HepG2 (cell line): ENCODE measurements at places on chromosomes 7 and 10.

DNA sequence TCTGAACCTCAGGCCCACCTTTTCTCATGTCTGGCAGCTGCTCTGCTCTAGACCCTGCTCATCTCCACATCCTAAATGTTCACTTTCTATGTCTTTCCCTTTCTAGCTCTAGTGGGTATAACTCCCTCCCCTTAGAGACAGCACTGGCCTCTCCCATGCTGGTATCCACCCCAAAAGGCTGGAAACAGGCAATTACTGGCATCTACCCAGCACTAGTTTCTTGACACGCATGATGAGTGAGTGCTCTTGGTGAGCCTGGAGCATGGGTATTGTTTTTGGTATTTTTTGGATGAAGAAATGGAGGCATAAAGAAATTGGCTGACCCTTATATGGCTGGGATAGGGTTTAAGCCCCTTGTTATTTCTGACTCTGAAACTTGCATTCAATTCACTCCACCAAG is 156.0 kb downstream of the EGFR start:
- DNase-seq: no peak
- H3K27me3 ChIP-seq: no peaks in the 10 kb centered on the region
- H3K4me3 ChIP-seq: no peak overlapping the region
- H3K36me3 ChIP-seq: peaks cover 5% of the 10 kb centered on the region; the same call in 2 of the 3 replicates
- H3K4me1 ChIP-seq: peaks cover 41% of the 10 kb centered on the region

GRCh38 chr10:72292223-72292691 is 18.5 kb downstream of the DDIT4 start:
- no peak overlapping the region for H3K27ac ChIP-seq
- no peak for DNase-seq
- H3K4me3 ChIP-seq: no peak overlapping the region
- peaks cover 18% of the 10 kb centered on the region for H3K4me1 ChIP-seq
- no peaks in the 10 kb centered on the region for H3K27me3 ChIP-seq
- H3K36me3 ChIP-seq: no peaks in the 10 kb centered on the region

DNA sequence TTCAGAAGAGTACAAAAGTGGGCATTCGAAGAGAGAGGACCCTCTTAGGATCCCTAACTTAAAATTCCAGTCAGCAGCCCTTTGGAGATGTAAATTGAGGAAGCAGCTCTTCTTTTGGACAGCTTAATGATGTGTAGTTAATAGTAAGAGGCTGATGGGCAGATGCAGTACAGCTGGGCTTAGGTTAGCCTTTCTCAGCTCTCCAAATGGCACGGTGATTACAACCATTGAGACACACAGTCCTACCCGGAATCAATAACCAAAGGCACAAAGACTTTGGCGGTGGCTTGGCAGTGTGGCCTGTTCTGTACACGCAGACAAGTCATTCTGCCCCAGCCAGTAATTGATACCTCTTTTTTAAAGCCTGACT is 26.8 kb downstream of the GAD2 start:
- DNase-seq: no peak
- no peak overlapping the region for H3K4me3 ChIP-seq
- H3K27ac ChIP-seq: no peak overlapping the region
- H3K36me3 ChIP-seq: no peaks in the 10 kb centered on the region

- no peak overlapping the region for H3K27ac ChIP-seq
- H3K36me3 ChIP-seq: no peaks in the 10 kb centered on the region
- H3K27me3 ChIP-seq: peaks cover 3% of the 10 kb centered on the region; the same call in 1 of the 3 replicates
- no peak for DNase-seq
- no peak overlapping the region for H3K4me3 ChIP-seq
- no peaks in the 10 kb centered on the region for H3K4me1 ChIP-seq
Observed at GRCh38 chr7:115477193-115477651, 553.3 kb downstream of the TFEC start.

GRCh38 chr10:47325303-47326291 is 3.3 kb downstream of the GDF2 start:
- H3K36me3 ChIP-seq: no peaks in the 10 kb centered on the region
- H3K4me3 ChIP-seq: no peak overlapping the region
- H3K27ac ChIP-seq: no peak overlapping the region

DNA sequence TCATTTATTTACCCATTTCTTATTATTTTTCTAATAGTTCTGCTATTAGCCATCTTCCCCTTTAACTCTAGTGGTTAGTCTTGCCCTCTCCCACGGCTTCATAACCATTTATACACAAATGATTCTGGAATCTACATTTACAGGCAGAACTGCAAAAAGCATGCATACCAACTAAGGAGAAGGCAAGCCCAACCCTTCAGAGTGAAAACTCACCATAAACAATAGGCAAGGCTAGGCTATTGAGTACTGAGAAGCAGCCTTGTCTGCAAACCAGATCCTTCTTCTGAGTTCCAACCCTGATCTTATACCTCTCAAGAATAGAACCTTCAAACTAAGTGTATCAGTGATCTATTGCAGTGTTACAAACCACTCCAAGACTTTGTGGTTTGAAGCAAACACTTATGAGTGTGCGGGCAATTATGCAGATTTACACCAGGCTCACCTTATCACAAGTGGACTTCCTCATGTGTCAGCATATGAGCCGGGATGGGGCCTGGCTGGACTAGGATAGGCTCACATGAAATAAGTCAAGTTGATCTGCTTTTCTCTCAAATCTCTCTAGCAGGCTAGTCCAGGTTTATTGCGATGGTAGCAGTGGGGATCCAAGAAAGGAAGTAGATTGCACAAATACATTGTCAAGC is 896.9 kb upstream of the PHF14 start:
- no peaks in the 10 kb centered on the region for H3K27me3 ChIP-seq
- H3K36me3 ChIP-seq: no peaks in the 10 kb centered on the region
- DNase-seq: no peak
- no peak overlapping the region for H3K27ac ChIP-seq

GRCh38 chr10:110498982-110499795 is 1.5 kb downstream of the DUSP5 start:
- peaks cover 52% of the 10 kb centered on the region for H3K27me3 ChIP-seq
- no peak overlapping the region for H3K4me3 ChIP-seq
- no peaks in the 10 kb centered on the region for H3K36me3 ChIP-seq
- peak; percentile 21 for DNase-seq
- peaks cover 24% of the 10 kb centered on the region for H3K4me1 ChIP-seq
- no peak overlapping the region for H3K27ac ChIP-seq

DNA sequence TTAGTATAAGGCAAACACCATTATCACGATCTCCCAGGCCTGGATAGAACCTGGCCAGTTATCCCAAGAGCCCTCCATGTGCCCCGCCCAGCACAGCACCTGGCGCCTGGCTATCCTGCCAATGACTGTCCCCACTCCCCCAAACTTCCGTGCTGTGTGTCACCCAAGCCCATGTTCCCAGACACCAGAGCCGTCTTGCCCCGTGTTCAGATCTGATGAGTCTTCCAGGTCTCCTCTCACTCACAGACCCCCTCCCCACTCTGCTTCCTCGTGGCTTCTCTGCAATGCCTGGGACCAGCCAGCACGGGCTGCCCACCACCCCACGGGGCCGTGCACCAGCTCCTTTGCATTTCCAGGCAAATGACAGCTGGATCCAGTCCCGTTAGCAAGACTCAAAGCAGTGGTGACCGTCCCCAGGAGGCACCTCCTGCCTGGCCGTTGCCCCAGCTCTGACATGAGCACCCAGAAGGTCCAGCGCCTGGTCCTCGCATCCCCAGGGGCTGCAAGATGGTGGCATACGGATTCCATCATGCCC is 43.8 kb upstream of the INPP5A start:
- no peak for DNase-seq
- no peaks in the 10 kb centered on the region for H3K4me1 ChIP-seq
- no peak overlapping the region for H3K27ac ChIP-seq
- H3K27me3 ChIP-seq: peaks cover 62% of the 10 kb centered on the region
- H3K4me3 ChIP-seq: no peak overlapping the region
- H3K36me3 ChIP-seq: no peaks in the 10 kb centered on the region

DNA sequence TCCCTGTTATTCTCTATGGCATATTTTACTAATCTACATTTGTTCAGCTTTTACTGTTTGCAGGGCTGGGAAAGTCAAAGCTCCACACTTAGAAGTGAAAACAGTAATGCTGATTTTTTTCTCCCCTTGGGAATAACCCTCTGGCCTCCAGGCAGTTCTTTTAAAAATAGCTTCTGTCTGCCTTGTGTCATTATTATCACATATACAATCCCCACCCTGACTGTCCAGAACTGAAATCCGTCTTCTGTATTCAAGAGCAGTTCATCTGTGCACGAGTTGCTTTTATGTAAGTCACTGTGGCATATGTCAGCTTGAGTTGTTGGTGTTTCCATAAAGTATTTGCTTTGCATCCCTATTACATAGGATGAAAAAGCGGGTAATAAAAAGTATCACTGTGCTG is 1221.1 kb upstream of the CELF2 start:
- H3K4me1 ChIP-seq: no peaks in the 10 kb centered on the region
- H3K36me3 ChIP-seq: no peaks in the 10 kb centered on the region
- H3K27ac ChIP-seq: no peak overlapping the region
- no peak for DNase-seq
- no peaks in the 10 kb centered on the region for H3K27me3 ChIP-seq
- H3K4me3 ChIP-seq: no peak overlapping the region

- H3K27ac ChIP-seq: no peak overlapping the region
- DNase-seq: no peak
- H3K4me1 ChIP-seq: no peaks in the 10 kb centered on the region
- H3K36me3 ChIP-seq: no peaks in the 10 kb centered on the region
Observed at GRCh38 chr7:108723381-108723814, 153.7 kb downstream of the DNAJB9 start.

- H3K4me3 ChIP-seq: no peak overlapping the region
- H3K4me1 ChIP-seq: no peaks in the 10 kb centered on the region
- H3K36me3 ChIP-seq: no peaks in the 10 kb centered on the region
- DNase-seq: no peak
- H3K27me3 ChIP-seq: no peaks in the 10 kb centered on the region
Observed at GRCh38 chr10:99938563-99938962, 71.2 kb downstream of the DNMBP start.

- no peak for DNase-seq
- H3K27me3 ChIP-seq: no peaks in the 10 kb centered on the region
- H3K4me1 ChIP-seq: no peaks in the 10 kb centered on the region
- H3K27ac ChIP-seq: no peak overlapping the region
- no peak overlapping the region for H3K4me3 ChIP-seq
Observed at GRCh38 chr7:154424350-154424749, 372.2 kb downstream of the DPP6 start.

GRCh38 chr10:30420266-30420665 is 13.7 kb upstream of the MAP3K8 start:
- H3K36me3 ChIP-seq: no peaks in the 10 kb centered on the region
- no peak overlapping the region for H3K27ac ChIP-seq
- H3K4me1 ChIP-seq: peaks cover 58% of the 10 kb centered on the region
- no peak for DNase-seq

- no peaks in the 10 kb centered on the region for H3K36me3 ChIP-seq
- H3K27ac ChIP-seq: no peak overlapping the region
- H3K27me3 ChIP-seq: peaks cover 4% of the 10 kb centered on the region; the same call in 1 of the 3 replicates
- H3K4me3 ChIP-seq: no peak overlapping the region
- no peak for DNase-seq
Observed at GRCh38 chr10:13959443-13960359, 371.0 kb downstream of the FRMD4A start.

GRCh38 chr10:30770816-30771215 is 141.3 kb upstream of the LYZL2 start:
- H3K27me3 ChIP-seq: peaks cover 32% of the 10 kb centered on the region
- H3K4me1 ChIP-seq: no peaks in the 10 kb centered on the region
- no peak for DNase-seq
- no peak overlapping the region for H3K27ac ChIP-seq

DNA sequence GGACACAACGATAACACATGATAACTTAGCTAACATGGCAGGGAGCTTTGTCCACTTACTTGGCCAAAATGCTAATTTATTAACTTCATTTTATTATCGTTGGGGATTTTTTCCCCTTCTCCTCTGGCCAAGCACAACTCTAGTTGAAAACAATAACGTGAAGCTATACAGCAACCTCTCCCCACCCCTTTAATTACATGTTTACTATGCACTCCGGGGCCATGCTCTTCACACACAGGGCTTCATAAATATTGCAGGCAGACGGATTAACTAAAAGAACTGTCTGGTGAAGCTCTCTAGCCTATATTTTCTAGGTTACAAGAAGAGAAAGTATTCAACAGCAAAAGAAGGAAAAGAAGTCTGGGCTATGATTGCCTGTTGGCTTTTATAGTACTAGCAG is 51.7 kb downstream of the XRCC2 start:
- H3K27me3 ChIP-seq: no peaks in the 10 kb centered on the region
- H3K36me3 ChIP-seq: no peaks in the 10 kb centered on the region
- H3K4me1 ChIP-seq: no peaks in the 10 kb centered on the region
- no peak overlapping the region for H3K4me3 ChIP-seq
- H3K27ac ChIP-seq: no peak overlapping the region

DNA sequence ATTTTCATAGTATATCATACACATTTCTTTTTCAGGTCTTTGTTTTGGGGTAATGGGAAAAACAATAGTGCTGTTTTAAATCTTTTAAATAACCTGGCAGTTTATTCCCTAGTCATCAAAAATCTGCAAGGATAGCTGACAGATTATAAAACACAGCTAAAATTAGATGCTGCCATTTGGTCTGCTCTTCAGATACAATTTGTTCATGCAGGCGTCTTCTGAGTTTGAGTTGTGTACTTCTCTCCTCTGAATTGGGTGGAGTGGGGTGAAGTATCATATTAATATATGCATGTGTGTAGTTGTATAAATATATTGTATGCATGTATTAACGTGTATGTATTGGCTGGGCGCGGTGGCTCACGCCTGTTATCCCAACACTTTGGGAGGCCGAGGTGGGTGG is 42.9 kb upstream of the ST7 start:
- H3K27ac ChIP-seq: no peak overlapping the region
- H3K4me1 ChIP-seq: no peaks in the 10 kb centered on the region
- no peak overlapping the region for H3K4me3 ChIP-seq
- peaks cover 13% of the 10 kb centered on the region for H3K36me3 ChIP-seq
- H3K27me3 ChIP-seq: no peaks in the 10 kb centered on the region

- peaks cover 18% of the 10 kb centered on the region for H3K4me1 ChIP-seq
- no peak overlapping the region for H3K4me3 ChIP-seq
- DNase-seq: no peak
- H3K27ac ChIP-seq: no peak overlapping the region
Observed at GRCh38 chr10:11638055-11638698, 26.7 kb upstream of the USP6NL start.

DNA sequence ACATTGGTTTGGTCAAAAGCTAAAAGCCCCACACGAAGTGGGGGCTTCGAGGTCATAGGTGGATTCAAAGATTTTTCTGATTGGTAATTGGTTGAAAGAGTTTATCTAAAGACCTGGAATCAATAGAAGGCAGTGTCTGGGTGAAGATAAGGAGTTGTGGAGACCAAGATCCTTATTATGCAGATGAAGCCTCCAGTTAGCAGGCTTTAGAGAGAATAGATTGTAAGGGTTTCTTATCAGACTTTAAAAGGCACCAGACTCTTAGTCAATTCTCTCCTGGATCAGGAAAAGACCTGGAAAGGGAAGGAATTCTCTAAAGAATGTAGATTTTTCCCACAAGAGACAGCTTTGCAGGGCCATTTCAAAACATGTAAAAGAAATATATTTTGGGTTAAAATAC is 260.2 kb downstream of the PHF14 start:
- H3K27ac ChIP-seq: no peak overlapping the region
- no peaks in the 10 kb centered on the region; the same call in 1 of the 2 replicates for H3K27me3 ChIP-seq
- no peak overlapping the region for H3K4me3 ChIP-seq
- no peaks in the 10 kb centered on the region for H3K4me1 ChIP-seq
- H3K36me3 ChIP-seq: no peaks in the 10 kb centered on the region

- peaks cover 41% of the 10 kb centered on the region for H3K4me1 ChIP-seq
- no peaks in the 10 kb centered on the region for H3K36me3 ChIP-seq
- peak; percentile 50 for DNase-seq
- H3K27ac ChIP-seq: no peak overlapping the region
- no peaks in the 10 kb centered on the region for H3K27me3 ChIP-seq
Observed at GRCh38 chr10:68301790-68302502, 29.9 kb upstream of the HNRNPH3 start.
